ENCODE measurements at places on chromosomes 3 and 15. TPM values are rescaled to one million over a fixed set of nuclear protein-coding genes. Genes with fewer than 3 reads are reported as not detected.

- H3K27me3 ChIP-seq = no peaks in the 10 kb centered on the region
- peak; percentile 99 for DNase-seq
- H3K36me3 ChIP-seq = no peaks in the 10 kb centered on the region
- peak within 1 kb of the TSS; percentile 94 for H3K4me3 ChIP-seq
These were observed at the start of gene DNAJB11 for GRCh38 chr3:186570096-186570940. Gene DNAJB11 (plus strand): TSS chr3:186570720. CDS start chr3:186570898, 178 bp downstream.

- no peak for DNase-seq
- no peak overlapping the region for H3K27ac ChIP-seq
- H3K27me3 ChIP-seq = no peaks in the 10 kb centered on the region
- H3K4me1 ChIP-seq = no peaks in the 10 kb centered on the region
These were observed 651.8 kb upstream of the SGO1 start for GRCh38 chr3:20837676-20838302.

Gene TNFAIP8L3
- 3.3 TPM for total RNA-seq

DNA sequence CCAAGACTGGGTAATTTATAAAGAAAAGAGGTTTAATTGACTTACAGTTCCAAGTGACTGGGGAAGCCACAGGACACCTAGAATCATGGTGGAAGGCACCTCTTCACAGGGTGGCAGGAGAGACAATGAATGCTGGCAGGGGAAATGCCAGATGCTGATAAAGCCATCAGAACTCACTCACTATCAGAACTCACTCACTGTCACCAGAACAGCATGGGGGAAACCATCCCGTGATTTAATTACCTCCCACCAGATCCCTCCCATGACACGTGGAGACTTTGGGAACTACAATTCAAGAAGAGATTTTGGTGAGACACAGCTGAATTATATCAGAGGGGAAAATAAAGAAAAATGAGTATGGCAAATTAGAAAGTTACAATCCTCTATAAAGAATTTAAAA lies 310.9 kb downstream of the BCHE start:
- H3K27ac ChIP-seq = no peak overlapping the region
- no peak overlapping the region for H3K4me3 ChIP-seq
- H3K36me3 ChIP-seq = no peaks in the 10 kb centered on the region

Gene GOLGA6D
- not detected for total RNA-seq

- no peak overlapping the region for H3K4me3 ChIP-seq
- H3K36me3 ChIP-seq = no peaks in the 10 kb centered on the region
- H3K4me1 ChIP-seq = no peaks in the 10 kb centered on the region
- DNase-seq = no peak
These were observed 480.7 kb upstream of the THBS1 start for GRCh38 chr15:39100106-39100660.

DNA sequence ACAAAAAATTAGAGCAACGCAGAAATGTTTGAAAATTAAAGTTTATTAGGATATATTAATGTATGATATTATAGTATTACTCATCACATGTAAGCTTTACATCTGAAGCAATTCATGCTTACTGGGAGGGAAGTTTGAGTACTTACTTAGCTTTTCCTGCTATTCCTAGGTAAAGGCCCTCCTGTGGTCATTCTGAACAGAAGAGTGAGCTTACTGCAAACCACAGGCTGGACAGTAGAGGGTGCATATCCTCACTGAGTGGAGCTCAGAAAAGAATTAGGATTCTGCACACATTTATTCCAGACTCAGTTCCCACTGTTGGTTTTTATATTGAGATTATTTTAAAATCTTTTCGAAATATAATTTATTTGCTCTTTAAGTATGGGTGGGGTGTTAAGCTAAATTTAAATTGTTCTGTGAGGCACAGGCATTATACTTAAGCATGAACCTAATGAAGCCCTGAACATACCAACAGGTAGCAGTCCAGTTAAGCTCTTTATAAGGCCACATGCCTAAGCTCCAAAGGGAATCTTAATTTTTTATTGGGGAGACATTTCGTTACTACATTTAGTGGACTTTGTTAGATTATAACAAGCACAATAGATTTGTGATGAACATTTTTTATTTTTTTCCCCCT lies 10.2 kb downstream of the MRPS22 start:
- no peaks in the 10 kb centered on the region for H3K27me3 ChIP-seq
- no peaks in the 10 kb centered on the region for H3K36me3 ChIP-seq
- H3K4me3 ChIP-seq = no peak overlapping the region
- H3K4me1 ChIP-seq = no peaks in the 10 kb centered on the region

Gene MCTP2
- 75.6 TPM for total RNA-seq

GRCh38 chr3:126999383-126999782 lies 16.5 kb downstream of the PLXNA1 start:
- no peak overlapping the region for H3K4me3 ChIP-seq
- DNase-seq = no peak
- no peaks in the 10 kb centered on the region for H3K27me3 ChIP-seq
- H3K36me3 ChIP-seq = no peaks in the 10 kb centered on the region

GRCh38 chr3:66797889-66798560 lies 200.1 kb upstream of the KBTBD8 start:
- no peaks in the 10 kb centered on the region for H3K4me1 ChIP-seq
- no peaks in the 10 kb centered on the region for H3K36me3 ChIP-seq
- DNase-seq = no peak
- H3K27ac ChIP-seq = no peak overlapping the region
- no peaks in the 10 kb centered on the region for H3K27me3 ChIP-seq
- H3K4me3 ChIP-seq = no peak overlapping the region

DNA sequence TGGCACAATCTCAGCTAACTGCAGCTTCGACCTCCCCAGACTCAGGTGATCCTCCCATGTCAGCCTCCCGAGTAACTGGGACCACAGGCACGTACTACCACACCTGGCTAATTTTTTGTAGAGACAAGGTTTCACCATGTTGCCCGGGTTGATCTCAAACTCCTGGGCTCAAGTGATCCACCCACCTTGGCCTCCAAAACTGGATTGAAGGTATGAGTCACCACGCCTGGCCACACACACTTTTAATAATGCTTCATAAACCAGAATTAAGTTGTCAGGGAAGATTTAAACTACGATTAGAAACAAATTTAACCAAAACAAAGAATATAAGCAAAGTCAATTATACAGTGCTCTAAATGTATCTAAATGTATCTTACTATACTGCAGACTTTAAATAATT lies 87.5 kb downstream of the LRRFIP2 start:
- no peak overlapping the region for H3K27ac ChIP-seq
- no peak overlapping the region for H3K4me3 ChIP-seq
- no peaks in the 10 kb centered on the region for H3K36me3 ChIP-seq
- H3K27me3 ChIP-seq = no peaks in the 10 kb centered on the region
- DNase-seq = no peak

DNA sequence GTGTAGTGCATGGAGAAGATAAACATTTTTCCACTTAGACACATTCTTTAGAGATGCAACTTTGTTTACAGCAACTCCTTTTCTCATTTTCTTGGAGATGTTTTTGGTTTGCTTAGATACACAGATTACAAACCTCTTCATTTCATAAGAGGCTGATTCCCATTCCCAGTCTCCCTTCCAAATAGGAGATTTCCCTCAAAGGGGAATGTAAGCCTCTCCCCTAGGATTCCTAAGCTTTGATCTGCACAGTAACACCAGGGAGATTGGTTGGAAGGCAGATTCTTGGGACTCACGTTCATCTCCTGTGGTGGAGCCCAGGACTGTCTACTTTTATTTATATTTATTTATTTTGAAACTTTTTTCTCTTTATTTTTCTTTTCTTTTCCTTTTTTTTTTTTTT lies 63.2 kb downstream of the MCTP2 start:
- H3K27me3 ChIP-seq = no peaks in the 10 kb centered on the region
- peaks cover 3% of the 10 kb centered on the region for H3K4me1 ChIP-seq
- H3K36me3 ChIP-seq = no peaks in the 10 kb centered on the region
- no peak overlapping the region for H3K4me3 ChIP-seq
- peak overlapping the region; percentile 15 for H3K27ac ChIP-seq
- DNase-seq = no peak

Gene SLC9C1
- total RNA-seq = 12.4 TPM

DNA sequence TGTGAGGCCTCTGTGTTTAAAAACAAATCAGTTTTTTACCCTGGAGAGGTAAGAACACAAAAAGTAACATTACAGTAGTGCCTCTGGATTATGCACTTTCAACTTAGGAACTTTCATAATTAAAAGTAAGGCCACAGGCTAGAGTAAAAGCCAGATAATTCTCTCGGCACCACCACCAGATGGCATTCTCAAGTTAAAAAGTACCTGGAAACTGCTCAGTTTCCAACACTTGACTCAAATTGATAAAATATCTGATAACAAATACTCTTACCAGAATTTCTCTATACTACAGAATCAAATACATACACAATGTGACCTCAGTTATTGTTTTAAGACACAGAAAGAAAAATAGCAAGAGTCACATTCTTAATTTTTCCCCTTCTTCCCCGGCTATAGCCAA lies 19.9 kb downstream of the SPICE1 start:
- H3K4me1 ChIP-seq = no peaks in the 10 kb centered on the region
- H3K27me3 ChIP-seq = no peaks in the 10 kb centered on the region
- peak; percentile 75 for DNase-seq
- no peak overlapping the region for H3K4me3 ChIP-seq
- H3K27ac ChIP-seq = no peak overlapping the region

Gene ESYT3
- 0.35 TPM for total RNA-seq

DNA sequence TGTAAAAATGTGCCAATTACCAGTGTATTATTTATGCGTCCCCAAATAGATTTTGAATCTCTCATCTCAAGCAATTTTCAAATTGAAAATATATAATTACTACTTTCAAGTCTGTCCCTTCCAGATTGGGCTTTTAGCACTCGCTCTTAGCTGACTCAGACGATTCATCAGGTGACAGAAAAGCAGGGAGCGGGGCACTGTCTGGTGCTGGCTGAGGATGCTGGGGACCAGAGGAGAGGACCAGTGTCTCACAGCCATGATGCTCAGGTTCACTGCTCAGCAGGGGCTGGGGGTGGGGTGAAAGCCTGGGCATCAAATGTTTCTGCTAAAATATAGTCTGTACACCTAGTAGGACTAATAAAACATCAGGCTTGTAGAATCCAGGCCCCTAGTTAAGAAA lies 199.9 kb downstream of the GABRG3 start:
- H3K4me3 ChIP-seq = no peak overlapping the region
- no peak overlapping the region for H3K27ac ChIP-seq
- no peaks in the 10 kb centered on the region for H3K4me1 ChIP-seq
- no peaks in the 10 kb centered on the region for H3K36me3 ChIP-seq
- no peak for DNase-seq

GRCh38 chr3:143484846-143485512 lies 363.3 kb downstream of the SLC9A9 start:
- no peaks in the 10 kb centered on the region for H3K4me1 ChIP-seq
- no peaks in the 10 kb centered on the region for H3K36me3 ChIP-seq
- no peak overlapping the region for H3K4me3 ChIP-seq
- H3K27me3 ChIP-seq = no peaks in the 10 kb centered on the region

Gene HDC
- total RNA-seq = 1.2 TPM

DNA sequence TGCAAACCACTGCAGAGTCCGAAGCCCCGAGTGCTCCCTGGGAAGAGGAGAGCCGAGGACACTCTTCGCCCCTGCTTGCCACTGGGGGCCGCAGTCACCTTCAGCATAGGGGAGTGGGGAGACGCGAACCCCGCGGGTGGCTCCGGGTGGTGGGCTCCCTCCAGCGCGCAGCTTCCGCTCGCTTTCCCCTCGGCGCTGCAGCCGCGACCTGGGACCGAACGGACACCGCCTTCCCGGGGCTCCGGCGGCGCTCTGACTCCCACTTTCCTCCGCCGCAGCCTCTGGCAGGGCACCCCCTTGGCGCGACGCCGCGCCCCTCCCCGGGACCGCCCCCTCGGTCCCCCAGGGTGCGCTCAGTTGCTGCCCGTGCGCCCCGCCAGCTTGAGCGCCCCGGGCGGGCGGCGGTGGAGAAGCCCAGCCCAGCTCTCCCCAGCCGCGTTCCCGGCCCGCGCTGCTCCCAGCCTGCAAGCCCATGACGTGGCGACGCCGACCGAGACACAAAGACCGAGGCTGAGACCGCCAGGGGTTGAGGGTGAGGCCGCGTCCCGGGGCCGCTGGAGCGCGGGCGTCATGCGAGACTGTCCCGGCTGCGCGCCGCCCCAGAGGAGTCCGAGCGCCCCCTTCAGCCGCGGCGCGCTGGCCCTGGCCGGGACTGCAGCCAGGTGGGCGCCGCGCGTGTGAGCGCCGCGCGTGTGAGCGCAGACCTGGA lies at the start of gene MINAR1:
Gene MINAR1 (plus strand): TSS at position 701 of the 709 bp plus-strand sequence. CDS start 23,812 bp downstream, outside the sequence.
- no peaks in the 10 kb centered on the region for H3K27me3 ChIP-seq
- no peaks in the 10 kb centered on the region for H3K36me3 ChIP-seq
- H3K4me3 ChIP-seq = peak within 1 kb of the TSS; percentile 0

DNA sequence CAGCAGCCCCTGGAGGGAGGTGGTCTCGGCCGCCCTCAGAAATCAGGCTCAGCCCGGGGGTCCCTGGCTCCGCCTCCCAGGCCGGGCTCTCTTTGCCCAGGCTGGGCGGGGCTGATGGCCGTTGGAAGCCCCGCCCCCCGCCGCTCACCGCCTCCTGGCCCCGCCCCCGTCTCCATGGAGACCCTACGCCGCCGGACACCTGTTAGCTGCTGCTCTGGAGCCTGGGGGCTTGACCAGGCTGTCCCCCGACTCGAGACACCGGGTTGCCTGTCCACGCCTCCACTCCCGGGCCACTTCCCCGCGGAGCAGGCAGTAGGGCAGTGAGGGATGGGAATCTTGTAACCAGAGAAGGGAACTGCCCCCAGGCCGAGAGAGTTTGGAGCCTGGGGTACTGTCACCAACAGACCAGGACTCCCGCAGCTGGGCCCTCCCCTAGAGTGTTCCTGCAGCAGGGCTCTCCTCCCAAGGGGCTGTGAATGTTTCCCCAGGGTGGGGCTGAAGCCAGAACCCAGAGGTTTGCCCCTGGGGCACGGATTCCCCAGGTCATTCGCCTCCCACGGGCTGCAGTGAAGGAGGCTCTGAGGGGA lies 27.8 kb upstream of the RPL32 start:
- H3K36me3 ChIP-seq = no peaks in the 10 kb centered on the region
- H3K27me3 ChIP-seq = no peaks in the 10 kb centered on the region
- peak overlapping the region; percentile 6 for H3K4me3 ChIP-seq
- peak; percentile 70 for DNase-seq

DNA sequence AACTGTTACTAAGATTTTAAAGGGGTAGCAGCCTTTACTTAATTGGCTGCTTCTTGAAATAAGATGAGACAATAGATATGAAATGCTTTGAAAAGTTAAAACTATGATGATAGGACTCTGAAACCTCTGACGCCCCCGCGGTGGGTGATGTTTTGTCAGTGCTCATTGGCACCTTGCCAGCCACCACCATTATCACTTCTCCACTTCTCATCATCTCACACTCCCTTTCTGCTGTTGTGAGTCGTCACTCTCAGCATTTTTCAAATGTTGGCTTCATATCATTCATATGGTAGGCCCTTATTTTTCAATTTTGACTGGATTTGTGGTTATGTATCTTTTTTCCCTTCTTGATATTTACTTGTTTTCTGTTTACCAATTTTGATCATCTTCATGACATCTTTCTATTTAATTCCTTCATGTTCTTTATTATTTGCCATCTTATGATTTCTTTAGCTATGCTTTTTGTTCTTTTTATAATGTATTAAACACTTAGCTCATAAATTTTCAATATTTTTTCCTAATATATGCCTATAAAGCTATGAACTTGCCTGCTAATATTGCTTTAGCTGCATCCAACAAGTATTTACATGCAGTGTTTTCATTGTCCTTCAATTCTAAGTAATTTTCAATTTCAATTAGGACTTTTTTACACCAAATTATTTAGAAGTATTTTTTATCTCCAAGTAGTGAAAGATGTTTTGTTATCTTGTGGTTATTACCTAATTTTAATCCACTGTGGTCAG lies 30.3 kb upstream of the SKOR1 start:
- DNase-seq = no peak
- no peak overlapping the region for H3K4me3 ChIP-seq
- H3K4me1 ChIP-seq = no peaks in the 10 kb centered on the region
- H3K27me3 ChIP-seq = no peaks in the 10 kb centered on the region
- H3K36me3 ChIP-seq = no peaks in the 10 kb centered on the region

- DNase-seq = no peak
- no peaks in the 10 kb centered on the region for H3K27me3 ChIP-seq
- no peaks in the 10 kb centered on the region for H3K36me3 ChIP-seq
- no peaks in the 10 kb centered on the region for H3K4me1 ChIP-seq
These were observed 302.9 kb upstream of the RASGRP1 start for GRCh38 chr15:38867556-38867955.

All from Peyer's patch (tissue), 4 donors.